T follicular helper cell (primary cell): ENCODE measurements at places on chromosomes 11 and 22.
A peak's percentile ranks its signal among the peaks of the same experiment; 100 is the strongest.

- DNase-seq: peak; percentile 50
Measured at GRCh38 chr22:38353142-38353629, 36.0 kb upstream of the CSNK1E start.

DNA sequence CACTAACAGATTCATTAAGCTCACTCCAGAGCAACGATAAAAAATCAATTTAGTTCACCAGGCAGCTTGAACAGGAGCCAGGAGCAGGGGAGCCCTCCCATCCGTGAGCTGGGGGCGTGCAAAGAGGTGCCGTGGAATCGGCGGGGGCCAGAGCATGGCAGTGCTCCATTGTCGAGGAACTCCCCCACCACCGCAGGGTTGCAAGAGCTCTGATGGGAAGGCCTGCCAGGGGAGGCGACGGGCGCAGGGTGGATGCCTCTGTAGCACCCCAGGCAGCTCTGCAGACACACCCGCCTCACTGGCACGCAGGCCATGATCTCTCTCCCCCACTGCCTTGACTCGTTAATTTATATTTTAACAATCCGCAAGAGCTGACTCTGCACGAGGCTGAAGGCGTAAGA, 433.2 kb downstream of the MIAT start:
- no peak for DNase-seq

GRCh38 chr11:37109286-37109585, 511.2 kb upstream of the RAG2 start:
- no peak for DNase-seq

GRCh38 chr11:75563978-75564552, 2.0 kb downstream of the SERPINH1 start:
- no peak for DNase-seq

GRCh38 chr11:28107191-28107749, 686 bp downstream of the KIF18A start:
- peak; percentile 1 for DNase-seq

- peak; percentile 27 for DNase-seq
Measured at GRCh38 chr11:47186700-47187695, 764 bp upstream of the PACSIN3 start.

DNA sequence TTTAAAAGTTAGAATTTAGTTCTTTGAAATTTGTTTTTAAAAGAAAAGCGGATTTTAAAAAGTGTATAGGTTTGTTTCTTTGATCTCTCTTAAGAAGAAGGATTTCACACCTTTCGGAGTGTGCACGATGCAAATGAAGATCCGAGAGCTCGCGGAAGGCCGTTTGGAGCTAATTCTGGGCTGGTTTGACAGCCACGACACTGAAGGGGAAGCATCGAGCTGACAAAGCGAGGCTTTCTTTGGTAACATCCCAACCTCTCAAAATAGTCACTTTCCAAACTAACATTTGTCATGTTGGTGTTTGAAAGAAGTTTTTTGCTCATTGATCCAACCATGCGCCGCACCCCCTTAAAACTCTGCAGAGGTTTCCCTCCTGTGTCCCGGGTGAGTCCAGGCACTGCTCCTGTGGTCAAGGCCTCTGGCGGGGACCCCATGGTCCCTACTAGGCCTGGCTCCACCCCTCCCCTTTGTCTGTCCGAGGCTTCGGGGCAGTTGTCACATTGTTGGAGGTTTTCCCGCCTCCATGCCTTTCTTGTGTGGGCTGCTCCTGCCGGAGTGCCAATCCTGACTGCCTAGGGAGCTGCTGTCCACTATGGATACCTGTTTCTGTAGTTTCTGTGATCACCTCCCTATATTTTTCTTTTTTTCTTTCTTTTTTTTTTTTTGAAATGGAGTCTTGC, 39.7 kb downstream of the MPPED1 start:
- no peak for DNase-seq

DNA sequence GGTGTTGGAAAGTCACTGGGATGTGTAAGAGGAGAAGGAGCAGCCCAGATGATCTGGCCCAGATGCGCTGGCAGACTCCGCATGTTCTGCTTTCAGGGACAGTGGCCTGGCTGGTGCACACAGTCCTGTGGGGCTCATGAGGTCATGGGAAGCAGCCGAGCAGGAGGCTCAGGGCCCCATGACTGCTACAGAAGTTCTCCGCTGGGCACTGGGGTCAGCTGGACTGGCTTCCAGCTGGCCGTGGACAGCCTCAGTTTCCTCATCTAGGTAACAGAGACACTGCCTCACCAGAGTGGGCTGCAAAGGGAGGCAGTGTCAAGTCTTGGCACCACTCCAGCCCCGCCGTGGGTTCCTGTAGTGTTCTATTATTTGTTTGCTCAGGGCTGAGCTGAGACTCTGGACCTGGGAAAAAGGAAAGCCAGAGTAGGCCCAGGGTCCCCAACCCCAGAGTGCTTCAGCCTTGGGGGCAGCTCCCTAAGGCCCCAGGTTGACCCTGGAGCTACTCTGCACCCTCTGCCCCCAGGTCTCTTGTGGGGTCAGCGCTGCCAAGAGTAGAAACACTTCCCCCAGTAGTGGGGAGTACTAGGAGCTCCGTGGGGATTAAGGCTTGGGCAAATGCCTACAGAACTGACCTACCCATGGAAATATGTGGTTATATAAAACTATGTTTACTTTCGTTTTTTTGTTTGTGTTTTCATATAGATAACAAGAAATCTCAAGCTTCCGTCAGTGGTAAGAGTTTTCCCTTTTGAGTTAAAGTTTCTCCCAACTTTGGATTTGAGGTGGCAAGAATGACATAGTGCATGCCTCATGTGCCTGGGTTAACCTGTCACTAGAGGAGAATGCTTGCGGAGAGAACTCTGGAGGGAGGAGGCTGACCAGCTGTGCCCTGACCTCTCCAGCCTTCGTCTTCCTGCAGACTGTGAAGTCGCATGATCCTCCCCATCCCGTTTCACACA, 45.3 kb downstream of the MED15 start:
- DNase-seq: no peak

DNA sequence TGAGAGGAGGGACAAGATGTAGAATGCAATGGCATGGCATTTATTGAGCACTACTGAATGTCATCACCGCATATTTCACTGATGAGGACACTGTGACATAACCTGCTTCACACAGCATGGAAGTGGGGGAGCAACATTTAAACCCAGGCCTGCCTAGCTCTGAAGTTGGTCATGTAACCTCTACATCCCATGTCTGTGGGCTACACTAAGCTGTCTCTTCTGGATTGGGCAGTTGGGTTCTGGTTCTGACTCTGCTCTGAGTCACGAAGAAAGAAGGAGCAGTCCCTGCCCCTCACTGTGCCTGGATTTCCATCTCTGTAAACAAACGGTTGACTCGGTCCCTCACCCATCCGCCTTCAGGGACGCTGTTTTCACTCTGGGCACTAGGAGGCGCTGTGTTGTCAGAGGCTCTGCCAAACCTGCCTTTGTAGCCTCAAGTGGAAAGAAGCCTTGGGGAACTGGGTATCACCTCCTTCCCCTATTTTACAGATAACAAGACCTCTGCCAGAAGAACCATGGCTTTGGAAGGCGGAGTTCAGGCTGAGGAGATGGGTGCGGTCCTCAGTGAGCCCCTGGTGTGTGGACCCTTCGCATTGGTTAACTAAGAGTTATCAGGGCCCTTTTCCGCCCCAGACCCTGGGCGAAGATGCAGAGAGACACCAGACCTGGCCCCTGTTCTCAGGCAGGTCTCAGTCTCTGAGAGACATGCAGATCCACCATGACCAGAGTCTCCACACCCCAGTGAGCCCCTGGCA, 12.7 kb upstream of the ARHGEF17 start:
- peak; percentile 56 for DNase-seq

GRCh38 chr11:65439331-65440181, 17.0 kb downstream of the NEAT1 start:
- DNase-seq: no peak

DNA sequence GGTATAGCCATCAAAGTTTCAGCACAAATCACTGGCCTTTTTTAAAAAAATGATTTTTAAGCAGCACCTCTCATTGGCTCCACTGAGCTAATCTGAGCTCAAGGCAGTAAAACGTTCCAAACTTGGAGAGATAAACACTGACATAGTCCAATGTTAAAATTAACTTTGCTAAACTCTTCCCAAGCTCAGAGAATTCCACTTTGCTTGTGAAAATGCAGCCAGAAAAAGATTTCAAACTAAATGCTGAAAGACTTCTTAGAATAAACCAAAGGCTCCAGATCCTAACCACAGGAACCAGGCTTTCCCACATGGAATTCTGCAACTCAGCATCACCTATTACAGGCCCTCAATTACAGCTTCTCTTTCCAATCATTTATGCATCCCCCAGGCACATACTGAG, 84.7 kb upstream of the GDPD4 start:
- no peak for DNase-seq

- DNase-seq: no peak
Measured at GRCh38 chr11:103871923-103872551, 164.4 kb upstream of the DDI1 start.

DNA sequence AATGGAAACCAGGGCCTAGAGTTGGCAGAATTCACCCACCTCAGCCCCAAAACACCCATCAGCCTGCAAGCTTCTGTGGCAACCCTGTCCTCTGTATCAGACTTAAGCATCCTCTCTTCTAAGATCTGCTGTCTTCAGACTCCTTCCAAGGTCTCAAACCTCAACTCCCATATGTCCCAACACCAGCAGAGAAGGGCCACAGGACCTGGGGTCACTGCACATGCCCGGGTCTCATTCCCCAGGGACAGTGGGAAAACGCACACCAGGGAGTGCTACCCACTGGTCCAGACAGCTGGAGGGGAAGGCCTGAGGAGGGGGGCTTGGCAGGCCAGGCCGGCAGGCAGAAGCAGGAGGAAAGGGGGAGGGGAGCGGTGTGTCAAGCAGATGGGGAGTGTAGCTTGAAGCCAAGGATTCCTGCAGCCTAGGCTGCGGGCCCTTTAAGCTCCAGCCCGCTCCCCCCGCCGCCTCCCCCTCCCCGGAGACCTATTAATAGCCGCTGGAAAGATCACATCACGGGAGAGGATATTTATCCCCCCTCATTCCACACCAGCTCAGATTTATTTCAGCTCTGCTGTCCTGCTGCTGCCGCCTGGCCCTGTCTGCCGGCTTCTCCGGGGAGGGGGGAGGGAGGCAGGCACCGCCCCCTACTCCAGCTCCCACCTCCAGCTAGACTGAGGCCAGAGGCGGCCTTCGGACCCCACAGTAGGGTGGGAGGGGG, 16.7 kb downstream of the BCL9L start:
- no peak for DNase-seq

GRCh38 chr22:50531546-50531961, 1.7 kb upstream of the TYMP start:
- no peak for DNase-seq

GRCh38 chr22:39422101-39422500, 22.5 kb downstream of the TAB1 start:
- DNase-seq: no peak

GRCh38 chr22:40797427-40797826, 21.7 kb downstream of the SLC25A17 start:
- no peak for DNase-seq

DNA sequence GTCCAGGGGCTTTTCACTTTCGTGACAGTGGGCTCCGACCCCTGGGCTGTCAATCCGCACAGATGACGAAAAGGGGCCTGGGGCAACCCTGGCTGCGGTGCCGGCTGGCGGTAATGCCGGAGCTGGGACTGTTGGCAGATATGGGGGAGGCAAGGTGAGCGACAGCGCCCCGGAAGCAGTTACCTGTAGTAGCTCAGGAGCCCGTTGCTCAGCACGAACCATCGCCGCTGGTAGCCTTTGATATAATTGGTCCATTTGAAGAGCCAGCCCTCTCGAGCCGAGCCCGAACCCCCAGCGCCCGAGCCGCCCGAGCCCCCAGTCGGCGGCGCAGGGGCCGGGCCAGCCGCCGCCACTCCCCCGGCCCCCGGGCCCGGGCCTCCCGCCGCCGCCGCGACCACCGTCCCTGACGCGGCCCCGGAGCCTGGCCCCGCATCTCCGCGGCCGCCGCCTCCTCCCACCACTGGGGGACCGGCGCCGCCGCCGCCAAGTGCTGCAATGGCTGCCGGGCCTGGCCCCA, 396 bp downstream of the OSBP start:
- DNase-seq: peak; percentile 64

GRCh38 chr11:104060820-104061219, 24.4 kb downstream of the DDI1 start:
- no peak for DNase-seq

- no peak for DNase-seq
Measured at GRCh38 chr11:126307706-126308105, 3.8 kb downstream of the DCPS start.

GRCh38 chr11:59778122-59778521, 22.9 kb downstream of the STX3 start:
- DNase-seq: no peak

GRCh38 chr22:35037089-35037488, 28.9 kb upstream of the ISX start:
- no peak for DNase-seq

DNA sequence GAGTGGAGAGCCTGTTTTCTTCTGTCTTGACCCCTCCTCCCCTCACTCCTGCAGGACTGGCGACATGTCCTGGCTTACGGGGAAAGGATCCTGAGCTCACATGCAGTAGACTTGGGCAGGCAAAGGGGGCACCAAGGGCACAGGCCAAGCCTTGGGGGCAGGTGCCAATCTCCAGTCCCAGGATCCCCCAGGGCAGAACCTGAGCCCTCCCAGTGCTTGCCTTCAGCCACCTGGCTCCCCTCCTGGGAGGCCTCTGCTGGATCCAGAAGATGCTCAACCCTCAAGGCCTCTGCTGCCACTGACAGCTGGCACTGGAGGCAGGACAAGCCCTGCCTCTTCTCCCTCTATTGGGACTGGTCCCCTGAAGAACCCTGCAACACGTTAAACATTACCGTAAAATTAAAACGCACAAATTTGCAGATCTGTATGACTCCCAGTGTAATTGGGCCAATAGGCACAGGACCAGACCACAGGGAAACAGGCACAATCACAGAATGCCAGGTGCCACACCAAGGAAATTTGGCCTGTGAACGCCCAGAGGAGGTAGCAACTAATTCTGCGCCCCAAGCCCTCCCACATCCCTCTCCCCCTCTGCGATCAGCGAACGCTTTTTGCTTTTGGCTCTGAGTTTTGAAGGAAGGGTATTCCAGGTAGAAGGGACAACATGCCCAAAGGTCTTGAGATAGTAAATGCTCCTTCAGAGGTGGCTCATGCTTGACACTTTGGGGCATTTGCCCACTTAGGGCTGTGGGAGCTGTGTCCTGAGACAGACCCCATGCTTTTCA, 967 bp upstream of the LZTR1 start:
- DNase-seq: no peak

DNA sequence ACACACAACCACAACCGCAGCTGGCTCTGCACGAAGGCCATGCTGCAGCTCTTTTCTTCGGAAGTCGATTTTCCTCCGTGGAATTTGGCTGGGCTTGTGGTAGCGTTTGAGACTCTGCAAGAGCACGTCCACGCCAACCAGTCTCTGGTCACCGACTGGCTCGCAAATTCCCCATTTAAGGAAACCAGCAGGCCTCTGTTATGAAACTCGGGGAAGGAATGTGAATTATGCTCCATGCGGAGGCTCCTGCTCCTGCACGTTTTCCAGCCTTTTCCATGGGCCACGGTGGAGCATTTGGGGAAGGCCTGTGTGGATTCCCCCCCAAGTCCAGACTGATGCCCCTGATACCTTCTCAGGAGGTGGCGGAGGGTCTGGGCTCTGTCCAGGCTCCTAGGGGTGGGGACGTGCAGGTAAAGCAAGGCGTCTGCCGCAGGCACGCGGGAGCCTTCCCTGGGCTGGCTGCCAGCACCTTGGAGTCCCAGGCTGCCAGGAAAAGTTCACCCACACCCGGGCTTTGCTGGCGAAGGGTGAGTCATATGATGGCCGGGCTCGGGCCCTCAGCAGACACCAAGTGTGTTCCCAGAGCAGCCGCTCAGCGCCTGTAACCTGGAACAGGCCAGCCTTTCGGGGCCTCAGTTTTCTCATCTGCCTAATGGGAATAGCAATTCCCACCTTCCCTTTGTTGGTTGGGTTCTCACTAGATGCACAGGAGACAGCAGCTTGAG, 41.9 kb downstream of the LRP5 start:
- DNase-seq: no peak
